ENCODE measurements at places on chromosomes 11 and 22. TPM values are rescaled to one million over a fixed set of nuclear protein-coding genes. Genes with fewer than 3 reads are reported as not detected.

DNA sequence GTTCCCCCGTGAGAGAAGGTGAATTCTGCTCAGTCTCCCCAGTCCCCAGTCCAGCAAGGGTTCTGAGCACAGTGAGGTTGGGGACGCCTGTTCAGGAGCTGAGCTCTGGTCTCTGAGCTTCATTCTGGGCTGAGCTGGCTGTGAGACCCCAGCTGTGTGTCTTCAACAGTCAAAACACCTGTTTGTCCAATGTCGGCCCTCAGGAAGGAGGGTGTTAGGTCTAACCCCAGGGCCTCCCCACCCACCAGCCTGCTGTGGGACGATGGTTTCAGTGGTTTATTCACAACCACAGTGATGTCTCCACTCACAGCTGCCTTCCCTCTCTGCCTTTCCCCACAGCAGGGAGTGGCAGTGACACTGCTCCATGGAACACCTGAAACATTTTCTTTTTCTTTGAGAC lies 1282.9 kb downstream of the TBC1D22A start:
- no peak for DNase-seq

Gene DLG2
- total RNA-seq = 1.7 TPM

Gene DYNC2H1
- total RNA-seq = 1.9 TPM

Gene FOLR1
- total RNA-seq = not detected

Gene SCO2
- 5.6 TPM for total RNA-seq

Gene GGTLC3
- total RNA-seq = not detected

Gene EIF3D
- 403 TPM for total RNA-seq

DNA sequence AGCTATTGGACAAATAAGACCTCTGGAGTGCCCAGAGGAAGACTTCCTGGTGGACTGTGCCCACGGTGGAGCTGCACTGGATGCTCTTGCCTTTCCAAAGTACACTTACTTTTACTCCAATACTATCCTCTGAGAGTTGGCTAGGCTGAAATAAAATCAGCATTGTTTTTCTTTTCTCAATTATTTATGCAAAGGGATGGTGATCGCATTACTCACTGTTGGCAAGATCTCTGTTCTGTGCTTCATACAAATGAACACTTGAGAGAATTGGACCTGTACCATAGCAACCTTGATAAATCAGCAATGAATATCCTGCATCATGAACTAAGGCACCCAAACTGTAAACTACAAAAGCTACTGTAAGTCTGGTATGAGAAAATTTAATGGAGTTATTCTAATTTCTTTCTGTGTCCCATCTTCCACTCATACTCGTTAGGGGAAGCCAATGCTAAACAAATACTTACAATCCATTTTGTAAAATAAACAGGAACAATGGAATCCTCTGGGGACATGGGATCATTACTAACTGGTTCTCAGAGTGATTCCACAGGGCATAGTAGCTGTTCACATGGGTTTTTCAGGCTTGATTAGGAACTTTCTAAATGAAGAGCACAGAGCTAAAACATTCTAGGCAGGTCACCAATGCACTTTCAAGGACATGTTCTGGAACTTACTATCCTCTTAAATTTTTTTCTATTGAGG lies 26.3 kb downstream of the NLRP14 start:
- no peak for DNase-seq

DNA sequence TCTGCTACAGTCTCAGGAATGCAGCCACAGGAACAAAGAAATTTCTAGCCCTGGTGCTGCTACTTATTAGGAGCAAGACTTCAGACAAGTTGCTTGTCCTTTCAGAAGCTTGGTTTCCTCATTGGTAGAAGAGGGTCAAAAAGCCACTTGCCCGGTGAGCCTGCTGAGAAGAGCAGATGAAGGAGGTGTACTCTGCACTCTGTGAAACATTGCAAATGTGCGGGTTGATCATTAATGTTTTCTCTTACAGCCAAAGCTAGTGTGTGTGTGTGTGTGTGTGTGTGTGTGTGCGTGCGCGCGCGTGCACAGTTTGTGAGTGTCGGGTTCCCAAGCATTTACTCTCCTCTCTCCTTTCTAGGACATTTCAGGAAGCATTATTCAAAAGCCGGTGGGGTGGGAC lies 86.3 kb upstream of the NNMT start:
- no peak for DNase-seq

- no peak for DNase-seq
Measured at GRCh38 chr22:35203583-35203982, 53.7 kb upstream of the HMGXB4 start.

DNA sequence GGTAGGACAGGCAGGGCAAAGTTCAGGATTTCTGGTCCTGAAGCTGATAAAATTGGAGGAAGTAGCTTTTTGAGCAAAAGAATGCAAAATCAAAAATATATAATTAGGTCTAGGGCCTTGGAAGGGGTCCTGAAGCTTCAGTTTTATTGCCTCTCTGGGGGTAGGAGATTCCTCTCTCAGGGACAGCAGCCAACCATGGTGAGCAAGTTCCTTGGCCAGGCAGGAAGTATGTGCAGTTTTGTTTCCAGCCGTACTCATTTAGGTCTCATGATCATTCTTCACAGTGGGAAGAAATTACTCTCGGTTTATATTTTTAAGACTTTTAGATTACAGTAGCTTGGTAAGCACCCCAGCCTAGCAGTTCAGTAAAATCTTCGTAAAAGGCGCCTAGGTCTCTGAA lies 2.9 kb upstream of the RAB38 start:
- DNase-seq = no peak

Gene INPP5J
- total RNA-seq = 0.23 TPM

Gene ADM
- 14.4 TPM for total RNA-seq

DNA sequence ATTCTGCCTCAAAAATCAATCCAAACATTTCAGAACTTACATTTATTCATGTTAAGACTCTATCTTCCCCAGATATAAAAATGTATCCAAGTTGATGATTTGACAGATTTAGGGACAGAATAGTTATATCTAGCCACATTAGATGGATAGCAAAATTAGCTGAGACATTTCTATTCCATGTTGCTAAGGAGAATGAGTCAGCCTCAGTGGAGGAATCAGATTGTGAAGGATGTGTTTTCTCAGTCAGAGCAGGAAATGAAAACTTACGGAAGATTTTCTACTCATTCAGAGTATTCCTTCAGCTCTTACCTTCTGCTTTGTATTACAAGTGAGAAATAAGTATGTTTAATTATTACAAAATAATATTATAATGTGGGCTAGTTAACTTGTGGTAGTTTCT lies 556.3 kb upstream of the ANO3 start:
- no peak for DNase-seq

DNA sequence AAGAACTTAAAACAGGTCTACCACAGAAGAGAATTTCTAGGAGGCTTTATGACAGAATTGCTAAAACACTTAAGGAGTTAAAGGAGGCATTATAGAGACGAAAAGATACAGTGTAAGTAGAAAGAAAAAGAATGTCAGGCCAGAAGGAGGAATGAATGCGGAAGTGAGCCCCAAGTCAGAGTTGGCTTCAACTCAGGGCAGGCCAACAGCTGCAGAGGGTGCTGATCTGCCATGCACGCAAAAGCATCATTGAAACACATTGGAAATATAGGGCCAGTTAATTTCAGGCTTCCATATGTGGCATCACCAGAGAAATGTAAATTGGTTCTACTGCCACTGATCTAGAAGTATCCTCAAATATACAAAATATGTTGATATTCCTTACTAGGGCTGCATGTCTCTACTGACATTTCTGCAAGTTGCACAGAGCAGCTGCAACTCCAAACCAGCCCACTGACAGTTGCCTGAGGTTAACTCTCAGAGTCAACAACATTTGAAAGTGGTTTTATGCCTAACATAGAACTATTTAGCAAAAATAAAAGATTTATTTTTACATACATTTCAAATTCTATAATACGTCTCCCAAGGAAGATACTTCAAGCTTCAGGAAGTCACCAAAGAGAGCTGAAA lies 324.1 kb downstream of the C11orf87 start:
- DNase-seq = no peak

GRCh38 chr11:69541501-69542313 lies 60.2 kb downstream of the LINC01488 start:
- no peak for DNase-seq

DNA sequence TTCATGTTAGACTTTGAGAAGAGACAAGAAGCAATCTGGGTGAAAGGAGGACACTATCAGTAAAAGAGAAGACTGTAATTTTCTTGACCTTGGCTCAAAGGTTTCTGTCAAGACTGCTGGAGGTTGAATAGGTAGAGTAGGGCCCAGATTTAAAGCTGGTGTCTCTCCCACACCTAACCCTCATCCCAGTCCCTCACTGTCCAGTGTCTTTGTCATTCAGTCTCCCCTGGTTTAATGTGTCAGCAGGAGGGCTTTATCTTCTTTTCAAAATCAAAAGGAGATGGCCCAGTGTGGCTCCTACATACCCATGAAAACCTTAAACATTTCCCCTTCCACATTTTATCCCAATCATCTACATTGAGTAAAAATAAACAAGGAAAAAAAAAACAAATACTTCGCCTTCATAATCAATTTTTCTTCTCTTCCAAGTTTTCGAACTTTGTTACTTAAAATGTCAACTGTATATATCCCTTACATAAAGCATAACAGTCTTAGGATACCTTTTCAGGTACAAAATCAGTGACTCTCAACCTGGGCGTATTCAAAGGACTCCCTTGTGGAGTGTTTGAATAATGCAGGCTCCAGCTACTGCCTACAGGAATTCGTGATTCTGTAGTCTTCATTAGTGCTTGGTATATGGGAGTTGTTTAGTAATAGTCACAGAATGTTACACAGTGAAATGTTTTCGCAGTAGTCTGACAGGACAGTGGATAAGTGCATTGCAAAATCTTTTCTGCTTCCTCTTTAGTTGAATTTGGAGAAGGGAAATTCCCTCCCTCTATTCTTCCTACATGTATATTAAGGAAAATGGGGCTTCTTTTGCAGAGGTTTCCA lies 87.2 kb downstream of the FAT3 start:
- no peak for DNase-seq

Gene CD59
- total RNA-seq = 60.0 TPM

GRCh38 chr11:115269191-115269950 lies 234.8 kb downstream of the CADM1 start:
- no peak for DNase-seq

Measured in activated CD4-positive, alpha-beta T cell treated with anti-CD3 and anti-CD28 coated beads for 36 hours (primary cell).